HTR-8/SVneo (cell line): ENCODE measurements at places on chromosomes 1 and 21.

DNA sequence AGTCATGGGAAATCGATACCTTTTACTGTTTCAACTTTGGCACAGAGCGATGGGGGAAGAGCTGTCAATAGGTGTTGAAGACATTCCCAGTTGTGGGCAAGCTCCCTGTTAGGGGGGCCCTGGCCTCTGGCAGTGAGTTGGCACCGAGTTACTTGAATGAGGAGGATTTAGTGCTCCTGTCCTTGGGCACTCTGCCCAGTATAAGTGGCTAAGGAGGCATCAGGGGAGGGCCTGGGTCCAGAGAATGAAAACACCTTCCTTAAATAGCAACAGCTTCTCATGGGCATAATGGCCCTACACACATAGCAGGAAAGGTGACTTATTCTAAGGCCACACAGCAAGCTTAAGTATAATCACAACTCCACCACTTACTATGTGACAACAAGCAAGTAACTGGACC lies 664.4 kb downstream of the PTPRU start:
- no peak for DNase-seq

GRCh38 chr1:43043695-43044094 lies 85.0 kb upstream of the SLC2A1 start:
- DNase-seq = no peak

DNA sequence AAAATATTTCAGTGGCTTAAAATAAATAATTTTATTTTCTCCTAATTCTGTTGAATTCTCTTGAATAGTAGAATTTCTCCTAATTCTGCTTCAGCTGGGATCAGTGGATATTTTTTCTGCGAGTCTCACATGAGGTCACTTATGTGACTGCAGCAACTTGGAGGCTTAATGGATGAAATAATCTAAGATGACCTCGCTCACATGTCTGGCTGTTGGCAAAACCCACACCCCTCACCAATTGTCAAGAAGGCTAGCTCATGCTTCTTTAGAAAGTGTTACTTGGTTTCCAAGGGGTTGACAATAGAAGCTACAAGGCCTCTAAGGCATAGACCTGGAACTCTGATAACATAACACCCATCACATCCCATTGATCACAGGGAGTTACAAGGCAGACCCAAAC lies 156.9 kb upstream of the DPYD start:
- no peak for DNase-seq

DNA sequence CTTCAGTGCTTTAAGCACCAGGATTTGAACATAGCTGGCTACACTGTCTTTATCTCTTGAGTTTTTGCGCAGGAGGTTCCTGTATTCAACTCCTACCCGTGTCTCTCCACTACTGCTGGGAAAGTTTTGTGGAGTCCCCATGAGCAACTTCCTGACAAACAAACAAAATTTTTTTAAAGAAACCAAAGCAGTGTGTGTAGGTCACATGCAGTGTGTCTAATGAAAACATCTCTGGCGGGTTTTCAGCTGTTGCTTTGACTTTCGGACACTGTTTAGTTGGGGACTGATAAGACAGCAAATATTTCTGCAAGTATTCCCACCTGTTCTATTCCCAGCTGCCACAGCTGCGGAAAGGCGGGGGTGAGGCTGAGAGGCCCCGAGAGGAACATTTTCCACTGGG lies 2.0 kb downstream of the PSEN2 start:
- no peak for DNase-seq

DNA sequence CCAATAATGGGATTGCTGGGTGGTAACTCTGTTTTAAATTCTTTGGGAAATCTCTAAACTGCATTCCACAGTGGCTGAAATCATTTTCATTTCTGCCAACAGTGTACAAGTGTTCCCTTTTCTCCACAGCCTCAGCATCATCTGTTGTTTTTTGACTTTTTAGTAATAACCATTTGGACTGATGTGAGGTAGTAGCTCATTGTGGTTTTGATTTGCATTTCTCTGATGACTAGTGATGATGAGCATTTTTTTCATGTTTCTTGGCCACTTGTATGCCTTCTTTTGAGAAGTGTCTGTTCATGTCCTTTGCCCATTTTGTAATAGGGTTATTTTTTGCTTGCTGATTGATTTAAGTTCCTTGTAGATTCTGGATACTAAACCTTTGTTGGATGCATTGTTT lies 131.9 kb upstream of the B3GALT2 start:
- DNase-seq = no peak

- no peak for DNase-seq
These were observed 15.3 kb downstream of the LURAP1 start for GRCh38 chr1:46218443-46218842.

DNA sequence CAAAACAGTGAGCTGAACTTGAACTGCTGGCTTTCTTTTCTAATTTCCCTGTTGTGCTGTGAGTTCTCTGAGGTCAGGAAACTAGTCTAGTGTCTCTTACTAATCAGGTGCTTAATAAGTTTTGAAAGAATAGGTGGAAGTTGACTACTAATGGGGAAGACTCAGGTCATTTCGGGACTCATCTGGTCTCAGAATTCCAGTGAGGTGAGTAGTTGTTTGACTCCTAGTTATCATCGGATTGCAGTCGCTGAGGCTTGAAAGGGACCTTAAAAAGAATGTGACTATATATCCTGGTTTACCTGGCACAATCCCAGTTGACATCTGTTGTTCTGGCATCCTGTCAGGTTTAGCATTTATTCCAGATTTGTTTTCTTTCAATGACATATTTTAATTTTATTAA lies 81.4 kb upstream of the SPAG17 start:
- no peak for DNase-seq

DNA sequence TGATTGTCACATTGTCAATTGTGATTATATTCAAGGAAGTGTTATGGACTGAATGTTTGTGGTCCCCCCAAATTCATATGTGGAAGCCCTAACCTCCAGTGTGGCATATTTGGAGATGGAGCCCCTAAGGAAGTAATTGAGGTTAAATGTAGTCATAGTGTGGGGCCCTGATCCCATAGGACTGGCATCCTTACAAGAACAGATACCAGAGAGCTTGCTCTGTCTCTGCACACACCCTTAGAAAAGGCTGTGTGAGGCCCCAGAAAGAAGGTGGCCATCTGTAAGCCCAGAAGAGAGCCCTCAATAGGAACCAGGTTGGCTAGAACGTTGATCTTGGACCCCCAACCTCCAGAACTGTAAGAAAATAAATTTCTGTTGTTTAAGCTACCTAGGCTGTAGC lies 28.1 kb downstream of the VANGL1 start:
- DNase-seq = no peak

- DNase-seq = no peak
These were observed 23.4 kb upstream of the RPTN start for GRCh38 chr1:152182431-152182830.

- DNase-seq = no peak
These were observed 2.0 kb downstream of the ZNF687 start for GRCh38 chr1:151284013-151284577.

GRCh38 chr1:213393860-213394259 lies 342.8 kb downstream of the RPS6KC1 start:
- DNase-seq = no peak

DNA sequence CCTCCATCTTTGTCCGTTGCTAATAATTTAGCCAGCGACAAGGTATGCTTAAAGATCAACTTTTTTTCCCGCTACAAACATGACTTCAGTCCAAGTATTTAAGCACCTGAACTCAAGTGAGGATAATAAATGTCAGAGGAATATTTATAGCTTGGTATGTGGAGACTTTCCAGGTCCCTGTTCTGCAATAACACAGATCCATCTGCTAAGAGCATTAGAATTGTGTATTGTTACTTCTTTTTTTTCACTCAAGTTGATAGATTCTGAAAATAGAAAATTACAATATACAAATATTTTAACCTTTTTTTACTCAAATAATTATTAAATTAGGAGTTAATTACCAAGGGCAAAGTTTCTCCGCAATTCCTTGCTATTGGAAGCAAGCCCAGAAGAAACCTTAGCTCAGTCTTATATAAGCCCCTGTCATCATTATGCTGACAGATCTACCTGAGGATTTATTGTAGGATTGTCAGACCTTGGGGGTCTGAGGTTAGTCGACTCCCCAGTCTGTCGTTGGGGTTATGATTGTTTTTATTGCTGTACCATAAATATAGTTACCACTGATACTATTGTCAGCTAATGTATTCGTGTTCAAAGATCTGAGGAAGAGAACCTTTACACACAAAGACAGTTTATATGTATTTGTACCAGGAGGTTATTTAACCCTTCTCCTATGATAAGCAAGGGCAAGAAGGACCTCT lies 337.9 kb downstream of the TBX15 start:
- DNase-seq = no peak

DNA sequence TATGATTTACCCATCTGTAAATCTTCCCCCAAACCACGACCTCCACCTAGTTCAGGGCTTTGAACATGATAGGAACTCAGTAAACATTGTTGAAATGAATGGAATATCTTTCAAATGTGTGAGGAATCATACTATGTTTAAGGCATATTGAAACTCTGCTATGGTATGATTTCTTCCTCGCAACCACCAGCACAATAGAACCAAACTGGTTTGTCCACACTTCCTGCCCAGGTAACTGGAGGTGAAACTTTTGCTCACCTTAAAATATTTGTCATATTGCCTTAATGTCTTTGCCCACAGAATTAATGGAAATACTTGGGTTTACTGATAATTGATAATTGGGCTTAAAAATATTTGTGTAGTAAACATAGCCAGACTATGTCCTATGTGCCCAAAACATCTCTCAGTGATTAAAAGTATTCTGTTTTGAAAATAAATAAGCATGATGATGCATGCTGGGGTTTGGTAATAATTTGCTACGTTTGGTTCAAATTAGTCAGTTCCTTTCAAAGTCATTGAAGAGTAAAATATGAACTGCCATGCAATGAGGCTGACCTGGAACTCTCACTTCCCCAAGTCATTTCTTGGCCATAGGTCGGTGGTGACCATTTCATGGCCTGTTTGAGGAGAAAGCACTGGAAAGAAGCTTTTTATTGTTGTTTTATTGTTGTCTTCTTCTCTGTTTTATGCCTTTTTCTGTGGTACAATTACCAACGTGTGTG lies 73.3 kb downstream of the TNFSF18 start:
- no peak for DNase-seq

- DNase-seq = no peak
These were observed 32.9 kb downstream of the KIAA1614 start for GRCh38 chr1:180945551-180945950.

GRCh38 chr1:83996621-83997020 lies 2.3 kb downstream of the TTLL7 start:
- peak; percentile 6 for DNase-seq

- no peak for DNase-seq
These were observed 13.3 kb downstream of the CDK18 start for GRCh38 chr1:205517763-205518162.

- DNase-seq = no peak
These were observed 12.4 kb upstream of the UHMK1 start for GRCh38 chr1:162485236-162485635.

DNA sequence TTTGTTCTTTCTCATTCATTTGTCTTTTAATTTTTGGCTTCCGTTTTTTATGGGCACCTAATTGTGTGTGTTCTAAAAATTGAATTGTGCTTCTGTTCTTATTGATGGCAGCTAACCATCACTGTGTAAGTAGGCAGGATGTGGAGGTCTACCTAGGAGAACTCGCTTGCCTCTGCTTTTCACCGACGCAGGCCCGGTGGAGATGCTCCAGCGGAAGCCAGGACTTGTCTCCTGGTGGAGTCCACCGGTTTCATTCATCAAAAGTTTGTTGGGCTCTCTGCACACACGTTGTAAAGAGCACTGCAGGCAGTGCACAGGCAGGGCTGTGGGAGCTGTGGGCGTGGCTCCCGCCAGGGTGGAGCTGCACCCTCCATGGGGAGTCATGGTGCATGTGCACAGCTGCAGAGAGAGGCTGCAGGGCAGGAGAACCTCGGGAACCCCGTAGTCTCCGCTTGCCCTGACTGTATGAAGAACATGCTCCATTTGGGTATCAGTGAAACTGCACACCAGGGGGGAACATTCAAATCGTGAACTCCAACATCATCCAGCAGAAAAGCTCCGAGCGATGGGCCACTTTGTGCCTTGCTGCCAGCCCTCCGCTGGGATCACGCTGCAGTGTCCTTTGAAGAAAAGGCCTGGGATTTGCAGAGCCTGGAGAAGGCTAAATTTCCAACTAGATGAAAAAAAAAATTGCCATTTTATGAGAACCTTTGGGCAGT lies 6.0 kb upstream of the C1orf174 start:
- DNase-seq = no peak

GRCh38 chr1:210822932-210823331 lies 311.0 kb downstream of the KCNH1 start:
- no peak for DNase-seq

- DNase-seq = no peak
These were observed 46.2 kb downstream of the CDC7 start for GRCh38 chr1:91546876-91547275.

GRCh38 chr1:219489636-219490035 lies 123.3 kb downstream of the ZC3H11B start:
- no peak for DNase-seq

- DNase-seq = no peak
These were observed 346.4 kb downstream of the CHRM3 start for GRCh38 chr1:239732770-239733169.

DNA sequence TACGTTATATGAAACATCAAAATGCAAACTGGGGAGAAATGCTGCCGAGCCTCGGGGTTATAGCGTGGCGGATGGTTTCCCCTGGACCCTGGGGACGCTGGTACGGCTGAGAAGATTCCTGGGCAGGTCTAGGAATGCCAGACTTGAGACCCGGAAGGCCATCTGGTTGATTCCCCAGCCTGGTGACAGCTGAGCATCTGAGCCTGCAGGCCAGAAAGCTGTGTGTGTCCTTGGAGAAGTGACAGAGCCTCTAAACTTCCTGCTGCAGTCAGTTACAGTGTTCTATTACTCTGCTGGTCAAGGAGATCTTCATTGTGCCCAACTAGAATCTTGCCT lies 2.3 kb downstream of the VASH2 start:
- DNase-seq = no peak

DNA sequence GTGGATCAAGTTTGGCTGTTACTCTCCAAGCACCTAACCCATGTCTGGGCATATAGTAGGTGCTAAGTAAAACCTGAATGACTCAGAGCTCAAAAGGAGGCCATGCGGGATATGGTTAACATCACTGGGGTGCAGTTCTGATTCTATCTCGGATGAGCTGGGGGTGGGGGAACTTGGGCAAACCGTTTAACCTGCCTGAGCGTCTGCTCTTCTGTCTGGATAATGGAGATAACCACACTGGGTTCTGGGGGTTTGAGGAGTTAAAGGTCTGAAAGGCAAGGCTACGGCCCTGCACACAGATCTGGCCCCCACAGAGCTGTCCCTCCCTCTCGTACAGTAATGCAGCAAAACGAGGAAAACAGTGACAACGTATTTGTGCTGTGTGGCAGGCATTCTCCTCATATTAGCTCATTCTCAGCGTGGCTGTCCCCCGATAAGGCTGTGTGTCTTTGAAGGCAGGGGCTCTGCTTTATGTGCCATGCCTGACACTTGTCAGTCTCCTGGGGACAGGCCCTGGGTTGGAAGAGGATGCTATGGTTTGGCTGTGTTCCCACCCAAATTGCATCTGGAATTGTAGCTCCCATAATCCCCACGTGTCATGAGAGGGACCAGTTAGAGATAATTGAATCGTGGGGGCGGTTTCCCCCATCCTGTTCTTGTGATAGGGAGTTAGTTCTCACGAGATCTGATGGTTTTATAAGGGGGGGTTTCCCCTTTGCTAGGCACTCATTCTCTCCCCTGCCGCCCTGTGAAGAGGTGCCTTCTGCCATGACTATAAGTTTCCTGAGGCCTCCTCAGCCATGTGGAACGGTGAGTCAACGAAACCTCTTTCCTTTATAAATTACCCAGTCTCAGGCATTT lies 6.8 kb upstream of the ALDH4A1 start:
- DNase-seq = no peak
